Activated T-helper 1 cell treated with anti-CD3 and anti-CD28 coated beads, Interleukin-12 subunit alpha, Interleukin-12 subunit beta, Interleukin-2, Interleukin-4 antibody, amounts not matched to agents 30 ng/mL and 10 ng/mL and 1 ng/mL, durations not matched to agents 14 hours and 24 hours and 36 hours (primary cell): ENCODE measurements at places on chromosomes 16 and 17.

GRCh38 chr17:43552229-43552837, 6.2 kb upstream of the ETV4 start:
- no peak overlapping the region for H3K27ac ChIP-seq
- peaks cover 3% of the 10 kb centered on the region for H3K36me3 ChIP-seq
- H3K27me3 ChIP-seq: peaks cover 22% of the 10 kb centered on the region
- no peak overlapping the region for H3K4me3 ChIP-seq

DNA sequence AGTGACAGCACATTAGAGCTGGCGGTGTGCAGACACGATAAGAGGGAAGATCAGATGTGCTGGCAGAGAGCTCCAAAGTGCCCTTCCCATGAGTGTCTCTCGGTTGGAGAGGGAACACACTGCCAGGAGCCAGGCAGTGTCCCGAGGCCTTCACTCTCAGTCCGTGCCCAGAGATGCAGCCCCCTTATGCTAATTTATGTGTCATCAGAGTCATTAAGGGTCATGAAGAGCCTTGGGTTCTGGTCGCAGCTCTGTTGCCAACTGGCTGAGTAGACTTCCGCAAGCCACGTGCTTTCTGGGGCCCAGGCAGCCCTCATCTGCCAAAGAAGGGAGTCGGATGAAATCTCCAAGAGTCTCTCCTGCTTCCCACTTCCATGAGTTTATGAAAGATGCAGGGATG, 232.5 kb downstream of the MSI2 start:
- no peak overlapping the region for H3K4me3 ChIP-seq
- H3K27me3 ChIP-seq: no peaks in the 10 kb centered on the region
- H3K4me1 ChIP-seq: peaks cover 54% of the 10 kb centered on the region
- DNase-seq: no peak
- peaks cover 30% of the 10 kb centered on the region for H3K36me3 ChIP-seq
- H3K27ac ChIP-seq: no peak overlapping the region

DNA sequence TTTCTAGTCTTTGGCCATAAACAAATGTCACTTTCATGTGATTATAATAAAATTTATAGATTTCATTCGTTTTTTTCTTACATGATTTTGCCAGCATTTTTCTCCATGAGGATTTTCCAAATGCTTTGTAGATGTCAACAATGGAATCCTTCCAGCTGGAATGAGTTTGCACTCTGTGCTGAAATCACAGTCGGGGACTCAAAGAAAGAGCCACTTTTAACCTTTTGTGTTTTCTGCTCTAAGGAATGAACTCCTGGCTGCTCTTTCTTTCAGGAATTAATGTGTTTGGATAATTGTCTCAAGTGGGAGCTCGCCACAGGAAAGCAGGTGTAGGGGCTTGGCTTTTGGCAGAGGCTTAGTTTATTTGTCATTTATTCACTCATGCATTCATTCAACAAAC, 372.3 kb upstream of the SALL1 start:
- H3K27me3 ChIP-seq: no peaks in the 10 kb centered on the region
- H3K27ac ChIP-seq: no peak overlapping the region
- no peak overlapping the region for H3K4me3 ChIP-seq
- no peaks in the 10 kb centered on the region for H3K36me3 ChIP-seq
- no peaks in the 10 kb centered on the region for H3K4me1 ChIP-seq
- no peak for DNase-seq

- H3K4me3 ChIP-seq: no peak overlapping the region
- no peaks in the 10 kb centered on the region for H3K4me1 ChIP-seq
- H3K36me3 ChIP-seq: no peaks in the 10 kb centered on the region
Observed at GRCh38 chr16:49674351-49674851, 181.5 kb downstream of the ZNF423 start.

- no peaks in the 10 kb centered on the region for H3K27me3 ChIP-seq
- no peak overlapping the region for H3K4me3 ChIP-seq
- no peak overlapping the region for H3K27ac ChIP-seq
- DNase-seq: no peak
Observed at GRCh38 chr17:49585422-49586027, 9.9 kb downstream of the NXPH3 start.

- no peaks in the 10 kb centered on the region for H3K36me3 ChIP-seq
- H3K27ac ChIP-seq: no peak overlapping the region
- H3K4me3 ChIP-seq: no peak overlapping the region
- H3K4me1 ChIP-seq: no peaks in the 10 kb centered on the region
Observed at GRCh38 chr16:7839568-7839967, 506.9 kb downstream of the RBFOX1 start.

GRCh38 chr17:337866-338265, 14.7 kb downstream of the RPH3AL start:
- no peaks in the 10 kb centered on the region for H3K36me3 ChIP-seq
- no peaks in the 10 kb centered on the region for H3K4me1 ChIP-seq
- no peak for DNase-seq
- H3K27ac ChIP-seq: no peak overlapping the region
- H3K27me3 ChIP-seq: peaks cover 13% of the 10 kb centered on the region
- no peak overlapping the region for H3K4me3 ChIP-seq

DNA sequence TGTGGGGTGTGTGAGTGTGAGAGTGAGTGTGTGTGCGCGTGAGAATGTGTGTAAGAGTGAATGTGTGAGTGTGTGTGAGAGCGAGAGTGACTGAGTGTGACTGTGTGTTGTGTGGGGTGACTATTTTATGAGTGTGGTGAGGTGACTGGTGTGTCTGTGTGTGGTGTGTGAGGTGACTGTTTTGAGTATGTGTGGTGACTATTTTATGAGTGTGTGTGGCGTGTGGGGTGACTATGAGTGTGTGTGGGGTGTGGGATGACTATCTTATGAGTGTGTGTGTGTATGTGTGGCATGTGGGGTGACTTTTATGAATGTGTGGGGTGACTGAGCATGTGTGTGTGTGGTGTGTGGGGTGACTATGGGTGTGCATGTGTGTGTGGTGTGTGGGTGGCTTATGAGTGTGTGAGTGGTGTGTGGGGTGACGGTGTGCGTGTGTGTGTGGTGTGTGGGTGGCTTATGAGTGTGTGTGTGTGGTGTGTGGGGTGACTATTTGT, 152.9 kb upstream of the PLCG2 start:
- H3K36me3 ChIP-seq: peaks cover 6% of the 10 kb centered on the region
- H3K27ac ChIP-seq: no peak overlapping the region
- no peaks in the 10 kb centered on the region for H3K27me3 ChIP-seq
- H3K4me3 ChIP-seq: no peak overlapping the region
- DNase-seq: peak; percentile 29
- peaks cover 35% of the 10 kb centered on the region for H3K4me1 ChIP-seq

DNA sequence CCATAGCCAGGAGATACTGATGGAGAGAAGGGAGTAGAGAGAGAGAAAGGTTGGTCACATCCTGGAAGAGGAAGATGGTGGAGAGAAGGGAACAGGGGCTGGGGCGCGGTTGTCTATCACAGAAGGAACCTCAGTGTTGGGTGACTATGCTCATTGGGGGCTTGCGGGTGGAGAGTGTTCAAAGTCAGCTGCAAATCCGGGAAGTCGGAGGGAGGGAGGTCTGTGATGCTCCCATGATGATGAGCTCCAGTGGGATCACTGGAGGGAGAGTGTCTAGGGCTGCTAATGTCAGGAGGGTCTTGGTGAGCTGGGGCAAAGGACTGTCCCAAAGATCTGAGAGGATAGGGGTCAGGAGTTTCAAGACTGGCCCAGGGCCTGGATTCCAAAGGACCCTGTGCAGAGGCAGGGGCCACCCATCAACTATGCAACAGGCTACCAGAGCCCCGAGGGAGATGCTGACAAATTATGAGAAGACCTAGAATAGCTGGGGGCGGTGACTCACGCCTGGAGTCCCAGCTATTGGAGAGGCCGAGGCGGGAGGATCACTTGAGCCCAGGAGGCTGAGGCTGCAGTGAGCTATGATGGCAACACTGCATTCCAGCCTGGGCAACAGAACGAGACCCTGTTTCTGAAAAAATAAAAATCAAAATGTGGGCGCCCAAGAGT, 2.6 kb downstream of the SPDYE4 start:
- peaks cover 6% of the 10 kb centered on the region for H3K27me3 ChIP-seq
- DNase-seq: no peak
- no peak overlapping the region for H3K4me3 ChIP-seq

DNA sequence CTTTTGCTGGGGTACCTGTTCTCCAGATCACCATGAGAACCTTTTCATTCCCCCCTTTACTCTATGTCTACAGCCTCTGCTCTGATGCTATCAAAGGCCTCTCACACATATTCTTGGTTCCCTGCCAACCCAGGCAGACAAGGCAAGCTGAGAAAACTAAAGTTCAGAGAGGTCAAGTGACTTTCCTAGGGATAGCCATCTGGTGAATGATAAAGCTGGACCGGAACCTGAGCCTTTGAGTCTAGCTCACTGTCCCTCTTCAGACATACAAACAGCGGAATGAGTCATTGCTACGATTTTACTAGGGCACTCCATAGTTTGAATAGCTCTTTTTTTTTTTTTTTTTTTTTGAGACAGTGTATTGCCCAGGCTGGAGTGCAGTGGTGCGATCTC, 73.3 kb downstream of the XYLT1 start:
- H3K4me3 ChIP-seq: no peak overlapping the region
- no peak for DNase-seq
- H3K4me1 ChIP-seq: peaks cover 23% of the 10 kb centered on the region
- peaks cover 12% of the 10 kb centered on the region for H3K36me3 ChIP-seq
- H3K27me3 ChIP-seq: no peaks in the 10 kb centered on the region

- no peak overlapping the region for H3K27ac ChIP-seq
- DNase-seq: no peak
- no peak overlapping the region for H3K4me3 ChIP-seq
Observed at GRCh38 chr16:8496364-8496763, 93.9 kb downstream of the TMEM114 start.

- H3K4me1 ChIP-seq: peaks cover 19% of the 10 kb centered on the region
- H3K27ac ChIP-seq: no peak overlapping the region
- H3K4me3 ChIP-seq: no peak overlapping the region
- H3K36me3 ChIP-seq: no peaks in the 10 kb centered on the region
- H3K27me3 ChIP-seq: no peaks in the 10 kb centered on the region
- DNase-seq: no peak
Observed at GRCh38 chr16:87458424-87458915, 34.4 kb downstream of the ZCCHC14 start.

- H3K27me3 ChIP-seq: peaks cover 5% of the 10 kb centered on the region
- no peak overlapping the region for H3K27ac ChIP-seq
- H3K36me3 ChIP-seq: peaks cover 4% of the 10 kb centered on the region
- peaks cover 40% of the 10 kb centered on the region for H3K4me1 ChIP-seq
Observed at GRCh38 chr16:27291722-27292240, 22.0 kb upstream of the IL4R start.

DNA sequence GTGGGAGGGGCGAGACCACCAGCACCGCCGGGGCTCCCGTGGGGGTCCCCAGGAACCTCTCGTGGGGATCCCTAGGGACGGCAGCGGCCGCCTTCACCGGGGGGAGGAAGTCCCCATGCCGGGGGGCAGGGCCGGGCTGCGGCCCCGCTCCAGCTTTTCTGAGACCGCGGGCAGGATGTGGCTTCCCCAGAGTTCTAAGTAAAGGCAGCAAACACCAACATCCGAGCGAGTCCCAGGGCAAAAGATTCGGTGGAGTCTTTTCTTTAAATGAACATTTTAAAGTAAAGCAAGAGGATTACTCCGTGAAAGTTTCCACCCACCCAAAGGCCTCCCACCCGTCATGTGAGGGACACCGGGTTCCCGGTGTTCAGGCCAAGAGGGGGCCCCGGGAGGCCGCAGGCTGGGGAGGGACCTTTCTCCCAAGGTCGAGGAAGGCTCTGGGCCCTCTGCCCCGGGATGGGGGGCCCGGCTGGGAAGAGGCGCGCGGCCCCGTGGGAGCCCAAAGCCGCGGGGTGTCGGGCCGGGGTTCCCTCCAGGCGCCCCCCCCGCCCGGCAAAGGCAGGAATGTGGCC, 137.2 kb upstream of the RPH3AL start:
- peak overlapping the region; percentile 97 for H3K4me3 ChIP-seq
- H3K27me3 ChIP-seq: no peaks in the 10 kb centered on the region
- H3K4me1 ChIP-seq: peaks cover 15% of the 10 kb centered on the region

DNA sequence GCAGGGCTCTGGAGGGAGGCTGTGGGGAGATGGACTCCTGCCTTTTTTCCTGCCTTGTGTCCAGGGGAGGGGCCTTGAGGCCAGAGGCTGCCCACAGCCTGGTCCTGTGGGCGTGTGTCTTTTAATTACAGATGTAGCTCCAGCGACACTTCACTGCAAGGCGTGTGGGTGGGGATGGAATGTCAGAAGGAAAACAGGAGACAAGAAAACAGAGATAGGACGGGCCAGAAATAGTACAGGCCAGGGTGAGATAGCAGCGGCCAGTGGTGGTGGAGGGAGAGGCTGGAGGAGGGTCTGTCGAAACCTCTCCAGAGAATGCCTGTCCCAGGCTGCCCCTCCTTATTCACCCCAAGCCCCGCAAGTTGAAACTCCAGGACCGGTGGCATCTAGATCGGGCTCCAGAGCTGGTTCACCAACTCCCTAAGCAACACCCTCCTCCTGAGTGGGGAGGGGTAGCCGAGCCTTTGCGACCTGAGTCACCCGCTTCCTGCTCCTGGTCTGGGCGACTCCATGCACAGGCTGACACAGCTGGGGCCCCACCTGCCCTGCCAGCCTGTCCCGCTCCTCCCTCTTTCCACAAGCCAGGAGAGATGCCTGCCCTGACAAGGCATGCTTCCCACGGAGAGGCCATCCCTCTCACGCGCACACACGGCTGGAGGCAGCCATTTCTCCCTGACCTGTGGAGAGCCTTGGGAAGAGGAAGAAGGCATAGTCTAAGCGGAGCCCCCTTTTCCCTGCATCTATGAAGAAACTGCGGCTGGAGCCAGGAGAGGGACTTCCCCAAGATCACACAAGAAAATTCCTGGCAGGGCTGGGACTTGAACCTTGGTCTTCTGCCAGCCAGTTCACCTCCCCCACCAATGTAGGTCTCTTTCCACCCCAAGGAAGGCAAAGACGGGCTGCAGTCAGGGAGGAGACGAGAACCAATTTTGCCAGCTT, 6.6 kb upstream of the JUP start:
- no peak overlapping the region for H3K27ac ChIP-seq
- no peaks in the 10 kb centered on the region for H3K36me3 ChIP-seq
- no peak overlapping the region for H3K4me3 ChIP-seq
- DNase-seq: no peak
- H3K27me3 ChIP-seq: peaks cover 30% of the 10 kb centered on the region
- H3K4me1 ChIP-seq: peaks cover 6% of the 10 kb centered on the region

- DNase-seq: no peak
- H3K27ac ChIP-seq: no peak overlapping the region
- peaks cover 7% of the 10 kb centered on the region for H3K4me1 ChIP-seq
- H3K4me3 ChIP-seq: no peak overlapping the region
Observed at GRCh38 chr16:58243528-58244004, 45.7 kb upstream of the CSNK2A2 start.

- no peak for DNase-seq
- H3K4me3 ChIP-seq: no peak overlapping the region
- H3K27ac ChIP-seq: peak overlapping the region; percentile 27
- H3K36me3 ChIP-seq: peaks cover 2% of the 10 kb centered on the region
- H3K4me1 ChIP-seq: no peaks in the 10 kb centered on the region
Observed at GRCh38 chr17:72123530-72124437, 3.0 kb downstream of the SOX9 start.

DNA sequence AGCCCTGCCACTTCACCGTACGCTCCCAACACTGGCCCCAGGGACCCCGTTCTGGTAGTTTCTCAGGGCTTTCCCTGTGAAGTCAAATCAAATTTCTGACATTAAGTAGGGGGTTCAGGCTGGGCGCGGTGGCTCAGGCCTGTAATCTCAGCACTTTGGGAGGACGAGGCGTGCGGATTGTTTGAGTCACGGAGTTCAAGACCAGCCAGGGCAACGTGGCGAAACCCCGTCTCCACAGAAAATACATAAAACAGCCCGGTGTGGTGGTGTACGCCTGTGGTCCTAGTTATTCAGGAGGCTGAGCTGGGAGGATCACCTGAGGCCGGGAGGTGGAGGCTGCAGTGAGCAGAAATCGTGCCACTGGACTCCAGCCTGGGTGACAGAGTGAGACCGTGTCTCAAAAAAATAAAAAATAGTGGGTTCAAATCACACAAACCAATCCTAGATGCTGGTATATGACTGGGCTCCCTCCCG, 632 bp downstream of the CYBC1 start:
- H3K27me3 ChIP-seq: no peaks in the 10 kb centered on the region
- peak overlapping the region; percentile 91 for H3K4me3 ChIP-seq
- H3K4me1 ChIP-seq: peaks cover 31% of the 10 kb centered on the region
- H3K36me3 ChIP-seq: peaks cover 17% of the 10 kb centered on the region
